Stimulated activated CD8-positive, alpha-beta memory T cell treated with anti-CD3 and anti-CD28 coated beads, Interleukin-15, amount 100 ng/mL, for 1 hour (primary cell): ENCODE measurements at places on chromosomes 7 and 10.

DNA sequence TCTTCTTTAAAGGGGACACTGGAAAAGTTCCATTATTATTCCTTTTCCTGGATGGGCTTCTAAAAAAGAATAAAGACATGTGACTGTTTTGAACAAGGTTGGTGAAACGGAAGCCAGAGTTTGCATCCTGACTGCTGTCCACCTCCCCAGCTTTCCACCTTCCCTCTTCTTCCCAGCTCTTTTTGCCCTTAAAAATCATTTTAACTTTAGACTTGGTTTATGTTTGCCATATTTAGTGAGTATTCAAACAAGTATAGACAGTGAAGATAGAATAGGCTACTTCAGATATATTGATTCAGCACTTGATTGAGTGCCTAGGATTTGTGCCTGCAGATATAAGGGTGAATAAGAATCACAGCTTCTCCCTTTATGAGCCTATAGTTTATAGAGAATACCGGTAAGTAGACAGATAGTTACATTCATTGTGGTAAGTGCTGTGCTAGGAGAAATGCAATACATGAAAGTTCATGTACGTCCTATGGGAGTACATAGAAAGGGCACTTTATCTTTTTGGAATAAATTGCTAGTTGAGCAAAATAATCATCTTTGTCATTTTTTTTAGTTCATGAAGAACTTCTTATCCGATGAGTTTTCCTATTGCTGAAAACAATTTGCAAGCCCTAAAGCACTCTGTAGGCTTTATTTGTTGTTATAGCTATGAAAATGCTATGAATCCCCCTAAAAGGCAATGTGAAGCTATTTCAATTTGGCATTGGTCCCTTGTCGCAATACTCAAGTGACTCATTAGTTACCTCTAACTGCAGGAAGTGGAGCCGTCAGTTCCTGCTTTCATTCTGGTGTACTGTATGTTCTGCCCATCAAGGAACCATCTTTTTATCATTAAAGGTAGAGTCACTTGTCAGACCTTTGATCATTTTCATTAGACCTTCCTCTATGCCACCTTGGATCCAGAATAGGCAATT is 57.2 kb upstream of the STRIP2 start:
- DNase-seq: no peak

DNA sequence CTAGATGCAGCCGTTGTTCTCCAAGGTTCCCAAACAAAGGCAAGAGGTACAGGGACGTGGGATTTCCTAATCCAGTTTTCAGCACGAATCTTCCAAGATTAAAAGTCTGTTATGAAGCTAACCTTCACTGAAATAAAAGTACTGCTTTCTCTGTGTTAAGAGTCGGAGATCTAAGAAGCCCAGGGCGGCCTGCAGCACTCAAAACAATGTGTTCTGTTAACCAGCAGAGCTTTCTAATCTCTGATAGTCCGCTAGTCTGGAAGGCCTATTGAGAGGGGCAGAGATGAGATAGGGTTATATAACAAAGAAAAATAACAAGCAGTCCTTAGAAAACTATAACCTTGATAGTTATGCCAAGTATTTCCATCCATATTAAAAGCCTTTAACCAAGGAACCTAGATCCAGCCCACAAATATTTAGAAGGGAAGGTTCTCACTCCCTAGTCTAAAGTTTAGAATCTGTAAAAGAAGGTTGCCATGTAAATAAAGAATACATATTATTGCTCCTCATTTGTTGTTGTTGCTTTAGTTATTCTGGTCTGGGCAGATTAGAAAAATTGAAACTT is 106.3 kb upstream of the SVIL start:
- no peak for DNase-seq

DNA sequence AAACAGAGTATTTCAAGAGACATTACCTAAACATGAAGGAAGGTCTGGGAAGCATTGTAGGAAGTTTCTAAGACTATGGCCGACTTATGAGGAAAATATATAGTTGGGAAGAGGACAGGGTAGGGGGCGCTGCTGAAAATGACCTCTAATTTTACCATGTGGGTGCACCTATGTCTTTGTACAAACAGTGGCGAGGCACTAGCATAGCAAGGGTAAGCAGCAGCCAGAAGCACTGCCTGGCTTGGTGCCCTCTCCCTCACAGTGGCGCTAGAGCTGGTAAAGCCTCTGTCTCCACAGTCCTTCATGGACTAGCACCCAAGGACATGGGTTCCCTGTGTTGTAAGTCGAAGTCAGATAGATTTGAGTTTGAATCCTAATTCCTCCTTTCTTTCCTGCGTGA is 461.2 kb downstream of the INHBA start:
- no peak for DNase-seq

DNA sequence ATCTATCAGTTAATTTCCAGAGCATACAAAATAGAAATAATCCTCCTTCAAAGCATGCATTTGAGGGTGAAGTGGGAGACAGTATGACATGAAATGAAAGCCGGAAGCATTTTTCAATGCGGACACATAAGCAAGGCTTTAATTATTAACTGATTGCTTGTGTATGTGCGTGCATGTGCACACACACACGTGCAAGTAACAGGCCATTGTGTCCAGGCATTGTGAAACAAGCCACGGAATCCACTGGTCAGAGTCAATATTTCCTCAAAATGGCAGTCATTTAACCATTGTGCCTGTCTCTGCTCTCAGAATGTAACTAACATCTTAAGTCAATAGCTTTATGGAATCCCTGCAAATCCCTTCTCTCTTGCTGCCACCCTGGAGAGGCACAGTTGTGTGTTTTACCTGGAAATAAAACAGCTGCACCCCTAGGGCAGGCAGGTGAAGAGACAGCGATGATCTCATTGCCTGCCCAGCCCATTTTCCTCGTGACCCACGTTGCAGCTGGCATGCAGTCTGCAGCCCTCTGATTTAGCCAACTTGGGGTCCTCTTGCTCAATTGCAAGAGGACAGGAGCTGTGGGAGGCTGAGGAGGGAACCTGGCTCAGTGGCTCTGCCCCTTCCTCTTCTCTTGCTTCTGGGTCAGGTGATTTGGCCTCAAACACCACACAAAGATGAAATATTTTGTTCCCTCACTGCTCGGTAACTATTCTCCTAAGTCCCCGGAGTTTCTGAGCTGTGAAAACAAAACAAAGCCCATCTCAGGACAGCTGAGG is 500.9 kb upstream of the ZMIZ1 start:
- no peak for DNase-seq
